ENCODE measurements at places on chromosomes 2 and 18.

DNA sequence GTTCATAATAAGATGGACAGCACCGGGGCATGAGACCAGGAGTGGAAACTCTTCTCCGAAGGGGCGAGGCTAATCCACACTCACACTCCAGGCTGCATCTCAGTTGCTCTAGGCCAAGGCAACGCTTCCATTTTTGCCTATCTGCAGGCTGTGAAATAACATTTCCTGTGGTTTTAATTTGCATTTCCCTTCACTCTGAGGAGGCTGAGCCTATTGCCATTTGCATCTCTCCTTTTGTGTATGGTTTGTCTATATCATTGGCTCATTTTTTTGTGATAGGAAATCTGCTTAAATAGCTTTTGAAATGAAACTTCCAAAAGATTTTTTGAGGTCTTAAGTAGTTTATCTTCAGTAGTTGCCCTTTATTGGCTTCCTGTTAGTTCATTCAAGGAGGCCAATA is 57.6 kb downstream of the TPGS2 start:
- no peak for DNase-seq

DNA sequence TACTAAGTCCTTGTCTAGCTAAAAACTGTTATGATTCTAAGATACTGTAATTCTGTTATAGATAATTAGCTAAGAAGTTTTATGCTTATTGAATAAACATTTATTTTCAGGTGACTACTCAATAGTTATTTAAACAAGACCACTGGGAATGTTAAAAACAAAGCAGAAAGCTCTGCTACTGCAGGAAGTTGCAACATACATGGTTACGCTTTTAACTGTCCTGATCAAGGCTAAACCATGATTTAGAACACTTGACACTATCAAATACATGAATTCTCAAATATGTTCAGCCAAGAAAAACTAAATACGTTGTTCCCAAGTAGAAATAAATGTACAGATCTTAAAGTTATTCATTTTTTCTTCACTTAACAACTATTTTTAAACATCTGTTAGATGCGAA is 263.9 kb downstream of the NCKAP5 start:
- no peak for DNase-seq

DNA sequence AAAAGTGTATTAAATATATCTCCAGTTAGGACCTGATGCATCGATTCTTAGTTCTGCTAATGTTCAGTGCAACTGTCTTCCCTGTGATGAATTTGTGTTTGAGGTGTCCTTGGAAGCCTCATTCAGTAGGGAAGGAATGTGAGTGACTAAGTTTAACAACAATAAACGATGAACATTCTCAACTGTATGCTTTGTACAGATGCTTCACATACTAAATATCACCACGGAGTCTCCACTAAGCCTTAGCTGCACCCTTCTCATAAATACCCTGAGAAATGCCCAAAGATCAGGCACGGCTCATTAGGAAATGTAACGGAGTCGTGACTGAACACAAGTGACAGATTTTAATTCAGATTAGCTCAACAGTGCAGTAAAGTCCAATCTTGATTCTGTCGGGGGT is 24.4 kb upstream of the AGFG1 start:
- no peak for DNase-seq

DNA sequence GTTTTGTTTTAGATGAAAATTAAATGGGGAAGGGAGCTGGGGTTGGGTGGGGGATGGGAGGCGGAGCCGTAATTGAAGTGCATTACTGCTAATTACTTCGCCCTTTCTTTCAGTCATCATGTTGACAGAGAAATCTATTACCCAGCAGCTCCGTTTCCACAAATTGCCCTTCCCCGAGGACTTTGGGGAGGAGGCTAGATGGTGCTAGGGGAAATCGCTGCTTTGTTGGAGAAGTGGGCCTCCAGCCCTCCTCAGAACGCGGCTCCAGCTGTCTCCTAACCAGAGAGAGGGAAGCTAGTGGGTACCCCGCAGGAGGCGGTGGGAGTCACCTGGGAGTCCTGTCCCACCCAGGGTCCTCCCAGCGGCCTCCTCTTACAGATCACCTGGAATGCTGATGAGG is 130.9 kb upstream of the MYCN start:
- DNase-seq: no peak

GRCh38 chr18:11654736-11655605 is 34.1 kb upstream of the GNAL start:
- DNase-seq: peak; percentile 85

- no peak for DNase-seq
These were observed 62.7 kb upstream of the GATA6 start for GRCh38 chr18:22106536-22107292.

GRCh38 chr18:56505971-56506370 is 132.4 kb downstream of the TXNL1 start:
- no peak for DNase-seq

- no peak for DNase-seq
These were observed 67.8 kb upstream of the RPRM start for GRCh38 chr2:153546358-153546757.

GRCh38 chr18:44474067-44474411 is 206.6 kb upstream of the SETBP1 start:
- DNase-seq: no peak

GRCh38 chr2:238893349-238894000 is 45.6 kb downstream of the TWIST2 start:
- no peak for DNase-seq

- peak; percentile 68 for DNase-seq
These were observed 36.5 kb downstream of the MRPL44 start for GRCh38 chr2:223993634-223994232.

- DNase-seq: no peak
These were observed 67.2 kb downstream of the MBP start for GRCh38 chr18:77065221-77065981.

GRCh38 chr2:124647245-124647644 is 622.2 kb downstream of the CNTNAP5 start:
- no peak for DNase-seq

- no peak for DNase-seq
These were observed 35.3 kb downstream of the SPRED2 start for GRCh38 chr2:65397122-65397521.

GRCh38 chr18:55515941-55516710 is 71.9 kb downstream of the TCF4 start:
- no peak for DNase-seq

DNA sequence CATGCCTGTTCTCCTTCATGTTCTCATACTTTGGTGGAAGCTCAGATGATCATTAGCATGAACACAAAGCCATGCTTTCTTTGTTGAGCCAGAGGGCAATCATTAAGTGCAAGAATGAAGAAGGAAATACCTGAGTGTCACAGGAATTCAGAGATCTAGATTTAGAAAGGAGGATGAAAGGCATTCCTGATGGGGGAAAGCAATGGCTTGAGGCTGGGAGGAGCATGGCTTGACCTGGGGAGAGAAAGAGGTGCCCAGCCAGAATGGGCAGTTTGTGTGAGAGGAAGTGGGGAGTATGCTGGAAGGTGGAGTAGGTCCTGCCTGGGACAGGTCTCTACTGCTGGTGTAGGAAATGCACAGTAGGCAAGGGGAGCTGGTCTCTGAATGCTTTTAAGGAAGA is 35.1 kb downstream of the SLC4A3 start:
- no peak for DNase-seq

Measured in nephron progenitor cell (in vitro differentiated cells).